ENCODE measurements at places on chromosomes 4 and X. TPM values are rescaled to one million over a fixed set of nuclear protein-coding genes. Genes with fewer than 3 reads are reported as not detected.

PCDH18 gene
- polyA plus RNA-seq = 204 TPM

IL1RAPL2 gene
- 0.71 TPM for polyA plus RNA-seq

FREM3 gene
- polyA plus RNA-seq = not detected

UGT2A1 gene
- not detected for polyA plus RNA-seq

DMP1 gene
- not detected for polyA plus RNA-seq

LGI2 gene
- not detected for polyA plus RNA-seq

PCSK1N gene
- not detected for polyA plus RNA-seq

- no peak for DNase-seq
These were observed 38.9 kb downstream of the PDHA1 start for GRCh38 chrX:19382555-19383145.

DNA sequence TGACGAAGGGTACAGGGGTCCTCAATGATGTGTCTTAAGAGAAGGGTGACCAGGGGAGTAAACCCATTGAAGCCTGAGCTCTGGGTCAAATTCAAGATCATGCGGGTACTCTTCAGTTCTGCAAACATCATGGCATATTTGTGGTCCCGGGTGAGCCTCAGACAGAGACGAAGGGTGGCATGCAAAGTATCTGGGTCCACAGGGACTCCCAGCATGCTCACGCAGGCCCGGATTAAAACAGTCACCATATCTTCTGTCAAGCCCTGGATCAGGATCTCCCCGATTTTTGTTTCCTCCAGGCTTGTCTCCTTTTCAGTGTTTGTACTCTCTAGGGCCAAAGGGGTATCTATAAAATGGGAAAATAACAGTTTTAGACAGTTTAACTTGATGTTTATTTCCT, 102.9 kb downstream of the HUWE1 start:
- no peak for DNase-seq

- no peak for DNase-seq
These were observed 1293.6 kb upstream of the TENM3 start for GRCh38 chr4:180949424-180950213.

DNA sequence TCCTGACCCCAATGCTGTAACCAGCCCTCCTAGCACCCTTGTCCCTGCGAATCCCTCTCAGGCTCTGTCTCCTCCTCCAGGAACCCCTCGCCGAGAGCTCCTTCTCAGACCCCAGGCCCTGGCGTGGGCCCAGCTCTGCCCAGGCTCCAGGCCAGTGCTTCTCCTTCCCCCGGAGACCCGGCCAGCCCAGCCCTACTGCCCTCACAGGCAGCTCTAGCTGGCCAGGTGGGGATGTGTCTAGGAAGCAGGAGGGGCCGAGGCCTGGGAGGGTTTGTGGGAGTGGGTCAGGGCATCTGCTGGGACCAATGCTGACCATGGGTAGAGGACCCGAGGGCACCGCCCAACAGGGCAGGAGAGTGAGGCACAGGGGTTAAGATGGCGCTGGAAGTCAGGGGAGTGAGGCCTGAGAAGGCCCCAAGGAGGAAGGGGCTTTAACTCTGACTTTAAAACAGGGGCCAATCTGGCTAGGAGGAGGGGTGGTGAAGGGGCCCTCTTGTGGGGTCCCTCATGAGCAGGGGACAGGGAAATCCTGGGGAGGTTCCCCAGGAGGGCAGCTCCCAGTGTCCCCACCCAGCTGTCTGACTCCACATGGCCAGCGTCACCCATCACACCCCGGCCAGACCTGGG, 64.7 kb upstream of the NKX1-1 start:
- DNase-seq = no peak

GRCh38 chr4:7785017-7785416, 154.6 kb downstream of the AFAP1 start:
- no peak for DNase-seq

DNA sequence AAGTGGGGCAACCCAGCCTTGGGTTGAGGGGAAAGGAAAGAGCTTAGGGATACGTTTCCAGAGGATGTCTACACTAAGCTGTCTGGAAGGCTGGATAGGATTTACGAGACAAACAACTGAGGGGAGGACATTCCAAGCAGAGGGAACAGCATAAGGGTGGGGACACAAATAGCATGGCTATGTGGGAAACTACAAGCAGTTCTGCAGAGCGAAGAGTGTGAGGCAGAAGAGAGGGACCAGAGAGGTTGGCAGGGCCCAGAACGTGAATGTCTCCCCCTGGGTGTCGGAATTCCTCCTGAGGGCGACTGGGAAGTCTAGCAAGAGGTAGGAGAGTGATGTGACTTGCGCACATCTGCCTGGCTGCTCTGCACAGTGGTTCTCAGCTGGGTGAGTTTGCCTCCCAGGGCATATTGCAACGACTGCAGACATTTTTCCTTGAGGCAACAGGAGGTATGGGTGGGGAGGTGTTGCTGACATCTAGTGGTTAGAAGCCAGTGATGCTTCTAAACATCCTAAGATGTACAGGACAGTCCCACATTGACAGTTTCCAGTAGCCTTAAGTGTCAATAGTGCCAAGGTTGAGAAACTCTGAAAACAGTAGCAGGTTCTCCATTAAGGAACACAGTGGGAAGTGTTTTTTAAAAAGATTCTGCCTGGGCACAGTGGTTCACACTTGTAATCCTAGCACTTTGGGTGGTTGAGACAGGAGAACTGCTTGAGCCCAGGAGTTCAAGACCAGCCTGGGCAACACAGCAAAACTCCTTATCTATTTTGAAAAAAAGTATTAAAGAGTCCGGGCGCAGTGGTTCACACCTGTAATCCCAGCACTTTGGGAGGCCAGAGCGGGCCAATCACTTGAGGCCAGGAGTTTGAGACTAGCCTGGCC, 9.2 kb downstream of the NDUFA1 start:
- no peak for DNase-seq

Data from AG04450 (cell line).